ENCODE measurements at places on chromosomes 4 and X.

DNA sequence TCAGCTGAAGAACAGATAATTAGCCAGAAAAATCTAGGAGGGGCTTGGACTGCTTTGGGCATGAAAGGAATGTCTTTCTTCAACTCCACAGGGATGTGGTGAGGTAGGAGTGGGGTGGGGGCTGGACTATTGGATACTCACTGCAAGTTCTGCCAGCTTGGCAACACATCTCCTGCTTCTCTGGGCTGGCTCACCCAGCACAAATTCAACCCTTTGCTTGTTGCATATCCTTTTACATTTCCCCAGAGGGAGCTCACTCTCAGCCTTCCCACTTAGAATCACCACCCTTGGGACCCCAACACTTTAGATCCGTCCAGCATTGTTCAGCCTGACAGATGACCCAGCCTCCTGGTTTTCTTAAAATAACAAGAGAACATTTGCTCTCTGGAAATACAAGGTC, 120.6 kb downstream of the KDR start:
- peak; percentile 9 for DNase-seq

DNA sequence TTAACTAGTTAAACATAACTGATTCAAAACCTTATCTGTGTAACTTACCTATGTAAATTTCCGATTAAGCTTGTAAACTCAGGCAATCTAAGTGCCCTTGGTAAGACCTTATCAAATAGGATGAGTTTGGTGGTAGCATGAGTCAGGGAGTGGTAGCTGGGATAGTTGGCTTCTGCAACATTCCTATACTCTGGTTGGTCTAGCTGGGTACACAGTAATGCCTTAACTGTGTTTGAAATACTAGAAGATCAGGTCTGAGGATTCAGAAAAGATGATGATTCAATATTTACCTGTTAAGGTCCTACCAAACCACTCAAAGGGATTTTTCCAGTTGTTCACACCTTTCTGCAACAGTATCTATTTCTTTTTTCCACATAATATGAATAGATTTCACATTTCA, 5.3 kb downstream of the YIPF7 start:
- no peak for DNase-seq

DNA sequence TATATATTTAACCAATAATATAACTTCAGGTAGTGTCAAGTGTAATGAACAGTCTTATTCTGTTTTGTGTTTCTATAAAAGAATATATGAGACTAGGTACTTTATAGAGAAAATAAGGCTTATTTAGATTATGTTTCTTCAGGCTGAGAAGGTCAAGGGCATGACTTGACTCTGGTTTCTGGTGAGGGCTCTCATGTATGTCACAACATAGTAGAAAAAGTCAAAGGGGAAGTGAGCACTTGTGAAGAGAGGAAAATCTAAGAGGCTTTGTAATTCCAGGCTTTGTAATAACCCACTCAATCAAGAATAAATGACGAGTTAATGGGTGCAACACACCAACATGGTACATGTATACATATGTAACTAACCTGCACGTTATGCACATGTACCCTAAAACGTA, 27.6 kb downstream of the PRR32 start:
- no peak for DNase-seq

DNA sequence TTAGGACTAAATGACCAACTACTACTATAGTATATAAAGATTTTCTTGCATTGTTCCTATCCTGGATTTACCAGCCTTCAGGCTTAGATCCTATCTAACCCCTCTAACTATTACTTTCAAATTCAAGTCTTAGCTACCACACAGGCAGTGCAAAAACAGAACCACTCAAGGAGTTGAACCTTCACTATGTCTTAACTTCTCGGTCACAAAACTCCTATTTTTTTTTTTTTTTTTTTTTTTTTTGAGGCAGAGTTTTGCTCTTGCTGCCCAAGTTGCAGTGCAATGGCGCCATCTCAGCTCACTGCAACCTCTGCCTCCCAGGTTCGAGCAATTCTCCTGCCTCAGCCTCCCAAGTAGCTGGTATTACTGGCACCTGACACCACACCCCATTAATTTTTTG, 6.3 kb upstream of the FAM200B start:
- no peak for DNase-seq

GRCh38 chr4:53119680-53120079, 246.2 kb downstream of the SCFD2 start:
- DNase-seq, result peak; percentile 81

DNA sequence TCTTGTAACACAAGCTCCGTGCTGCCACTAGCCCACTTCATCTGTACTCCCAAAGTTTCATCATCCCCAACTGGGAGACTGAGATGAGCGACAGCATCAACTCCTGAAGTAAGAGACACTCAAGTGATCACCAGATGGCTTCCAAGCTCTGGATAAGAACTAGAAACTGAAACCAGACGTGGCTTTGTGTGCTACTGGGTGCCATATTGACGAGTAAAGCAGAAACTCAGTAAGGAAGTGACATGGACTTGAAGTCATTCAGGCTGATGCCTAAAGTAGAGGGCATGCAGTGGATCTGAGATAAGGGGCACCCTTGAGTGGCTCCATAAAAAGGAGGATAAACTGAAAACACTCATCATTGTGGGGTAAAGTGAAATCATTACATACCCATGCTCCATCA, 72.4 kb downstream of the PCYT1B start:
- DNase-seq, result no peak

- DNase-seq, result peak; percentile 69
These were observed at the start of gene SHROOM4 for GRCh38 chrX:50813843-50814661. TSS of gene SHROOM4 (minus strand) at chrX:50814194. CDS start at chrX:50814018, 176 bp downstream.

DNA sequence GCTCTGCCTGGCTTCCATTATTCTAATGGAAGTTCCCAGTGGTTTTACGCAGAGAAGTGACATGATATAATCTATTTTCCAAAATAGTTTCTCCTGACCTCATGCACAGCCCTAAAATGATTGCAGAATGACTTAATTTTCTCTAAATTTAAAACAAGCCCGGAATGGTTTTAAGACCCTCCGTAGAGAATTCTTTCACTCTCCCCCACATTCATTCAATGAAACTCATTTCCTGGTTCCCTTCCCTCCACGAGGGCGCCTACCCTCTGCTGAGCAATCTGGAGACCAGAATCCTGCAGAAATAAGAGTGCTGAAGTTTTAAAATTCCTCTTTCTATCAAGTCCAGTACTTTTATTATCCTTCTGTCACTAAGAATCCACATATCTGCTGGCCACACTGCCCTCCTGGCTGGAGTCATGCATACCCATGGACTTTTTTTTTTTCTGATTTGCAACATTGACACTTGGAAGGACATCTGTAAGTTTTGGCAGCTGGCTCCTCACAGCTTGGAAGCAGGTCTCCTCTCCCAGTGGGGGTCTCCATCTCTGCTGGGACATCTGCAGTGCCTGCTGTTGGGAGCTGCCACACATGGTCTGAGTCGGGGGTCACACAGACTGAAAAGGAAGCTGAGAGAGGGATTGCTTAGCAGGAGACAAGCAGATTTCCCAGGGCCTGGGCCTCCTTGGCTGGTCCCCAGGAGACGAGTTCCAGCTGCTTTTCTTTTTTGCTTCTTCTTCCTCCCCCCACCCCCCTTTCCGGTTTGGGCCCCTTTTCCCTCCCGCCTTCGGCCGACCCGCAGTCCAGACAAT, 86.1 kb downstream of the SOWAHB start:
- DNase-seq, result peak; percentile 92

- no peak for DNase-seq
These were observed 116.3 kb upstream of the SFRP2 start for GRCh38 chr4:153905231-153905630.

- DNase-seq, result no peak
These were observed 60.7 kb downstream of the TBC1D9 start for GRCh38 chr4:140695483-140695882.

- no peak for DNase-seq
These were observed 12.0 kb upstream of the MAP7D2 start for GRCh38 chrX:20128670-20129069.

- DNase-seq, result no peak
These were observed 469.0 kb downstream of the IDS start for GRCh38 chrX:149036086-149036485.

DNA sequence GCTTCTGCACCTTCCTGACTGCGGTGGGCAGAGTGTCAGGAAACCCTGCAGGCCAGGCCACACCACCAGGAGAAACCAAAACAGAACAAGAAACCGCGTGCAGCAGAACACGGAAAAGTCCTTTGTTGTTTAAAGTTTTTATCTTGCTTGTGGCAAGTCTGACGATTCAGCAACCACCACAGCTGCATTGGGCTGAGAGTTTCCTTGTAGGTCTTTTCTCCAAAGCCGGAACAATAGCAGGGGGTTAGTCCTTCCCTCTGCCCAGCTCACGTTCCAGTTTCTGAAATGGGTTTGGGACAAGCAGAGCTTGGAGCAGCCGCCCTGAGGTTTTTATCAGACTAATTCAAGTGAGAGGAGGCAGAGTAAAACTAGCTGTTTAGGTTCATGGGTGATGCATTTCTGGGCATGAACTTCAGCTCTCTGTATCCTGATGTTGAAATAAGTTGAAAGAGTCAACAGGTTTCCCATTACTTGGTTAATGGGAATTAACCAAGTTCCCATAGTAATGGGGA, 216.9 kb downstream of the PTTG2 start:
- no peak for DNase-seq

DNA sequence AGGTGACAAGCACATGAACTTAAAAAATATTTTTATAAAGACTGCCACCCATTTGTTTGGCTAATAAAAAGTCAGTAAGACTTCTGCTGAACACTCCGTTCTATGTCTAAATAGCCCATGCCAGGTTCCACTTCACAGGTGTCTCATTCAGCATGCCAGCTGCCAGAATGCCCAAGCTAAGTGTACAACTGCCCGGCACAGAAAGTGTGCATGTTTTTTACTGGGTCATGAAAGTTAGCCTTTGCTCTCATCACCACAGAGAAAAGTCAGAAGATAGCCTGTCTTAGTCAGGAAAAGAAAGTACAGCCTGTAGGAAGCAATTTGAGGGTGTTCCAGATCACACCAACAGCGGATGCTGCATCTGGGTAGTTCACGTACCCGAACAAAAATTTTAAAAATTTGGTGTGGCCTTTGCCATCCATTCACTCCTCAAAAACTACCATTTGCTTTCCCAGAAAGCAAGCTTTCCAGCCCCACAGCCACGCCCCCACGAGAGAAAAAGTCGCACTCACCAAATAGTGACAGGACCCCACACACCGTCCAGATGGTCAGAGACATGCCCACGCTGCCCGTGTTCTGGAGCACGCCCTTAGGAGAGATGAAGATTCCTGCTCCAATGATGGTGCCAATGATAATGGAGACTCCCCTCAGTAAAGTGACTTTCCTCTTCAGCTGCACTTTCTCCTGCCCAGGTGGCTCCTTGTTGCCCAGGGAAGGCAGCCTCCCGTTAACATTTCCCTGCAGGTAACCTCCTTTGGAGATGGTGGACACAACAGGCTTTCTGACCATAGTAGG, 671 bp downstream of the SLC7A11 start:
- DNase-seq, result peak; percentile 56

GRCh38 chr4:126986828-126987227, 645.9 kb upstream of the INTU start:
- peak; percentile 59 for DNase-seq

- no peak for DNase-seq
These were observed 20.4 kb downstream of the TENM3 start for GRCh38 chr4:182263562-182263961.

GRCh38 chrX:154539077-154539476, 7.6 kb downstream of the G6PD start:
- DNase-seq, result no peak

GRCh38 chrX:70386235-70386634, 36.9 kb upstream of the GDPD2 start:
- no peak for DNase-seq

DNA sequence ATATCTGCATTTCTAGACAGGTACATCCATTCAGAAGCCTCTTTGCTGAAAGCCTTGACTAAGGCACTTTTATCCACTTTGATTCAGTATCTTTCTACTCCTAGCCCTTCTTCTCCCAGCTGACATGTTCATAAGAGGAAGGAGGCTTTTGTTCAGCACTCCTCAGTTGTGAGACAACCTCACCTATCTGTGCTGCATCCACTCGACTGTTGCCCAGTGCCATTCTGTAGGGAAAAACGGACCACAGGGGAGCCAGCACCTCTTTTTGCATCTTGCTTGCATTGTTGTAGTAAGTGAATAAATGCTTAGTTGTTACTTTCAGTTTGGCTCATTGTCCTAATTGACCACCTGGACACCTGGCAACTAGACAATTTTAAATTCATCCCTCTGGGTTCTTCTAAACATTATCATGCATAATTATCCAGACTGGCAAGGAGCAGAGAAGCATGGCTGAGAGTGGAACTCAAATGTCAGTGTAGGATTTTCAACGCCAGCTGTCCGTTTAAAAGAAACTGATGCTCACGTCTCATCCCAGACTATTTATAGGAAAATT, 83.8 kb upstream of the BOD1L1 start:
- DNase-seq, result no peak

DNA sequence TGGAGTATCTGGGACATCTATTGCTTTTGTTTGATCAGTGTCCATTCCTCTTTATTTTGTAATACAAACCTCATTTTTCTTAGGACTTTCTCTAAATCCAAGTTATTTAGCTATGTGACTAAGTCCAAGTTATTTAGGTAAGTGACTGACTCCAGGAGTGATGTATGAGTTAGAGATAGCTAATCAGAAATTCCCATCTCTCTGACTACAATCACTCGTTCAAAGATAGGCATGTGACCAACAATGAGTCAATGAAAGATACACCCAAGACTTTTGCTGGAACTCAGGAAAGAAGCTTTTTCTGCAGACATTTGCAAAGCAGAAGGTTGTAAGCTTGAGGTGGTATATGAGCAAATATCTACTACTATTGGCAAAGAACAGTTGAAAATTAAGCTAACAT, 72.5 kb upstream of the KCNIP4 start:
- DNase-seq, result no peak

GRCh38 chrX:150216716-150217115, 146.4 kb upstream of the MAMLD1 start:
- DNase-seq, result no peak

- no peak for DNase-seq
These were observed 11.5 kb downstream of the RASGEF1B start for GRCh38 chr4:81460191-81460701.

- peak; percentile 9 for DNase-seq
These were observed 353.4 kb downstream of the SPRY1 start for GRCh38 chr4:123750044-123750443.
